EL (cell line): ENCODE measurements at places on chromosomes 16 and 17.

- DNase-seq: no peak
Observed at GRCh38 chr16:87540897-87541146, 48.0 kb upstream of the ZCCHC14 start.

DNA sequence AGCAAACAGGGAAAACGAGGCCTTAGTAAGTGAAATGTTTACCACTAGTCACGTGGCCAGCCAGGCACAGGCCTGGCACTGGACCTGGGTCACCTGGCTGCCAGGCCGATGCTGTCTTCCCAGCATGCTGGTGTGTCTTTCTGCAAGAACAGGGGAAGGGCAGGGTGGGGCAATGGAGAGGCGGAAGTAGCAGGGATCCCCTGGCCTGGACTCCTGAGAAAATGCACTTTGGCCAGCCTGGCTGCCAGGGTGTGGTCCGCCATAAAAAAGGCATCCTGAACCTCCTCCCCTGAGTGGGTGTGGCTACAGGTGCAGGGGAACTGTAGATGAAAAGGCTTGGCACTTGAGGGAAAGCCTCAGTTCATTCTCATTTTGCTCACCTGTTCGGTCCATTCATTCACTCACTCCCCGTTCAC is 1.0 kb upstream of the ANKRD40CL start:
- no peak for DNase-seq

GRCh38 chr17:59024916-59025315 is 81.8 kb downstream of the TRIM37 start:
- no peak for DNase-seq

DNA sequence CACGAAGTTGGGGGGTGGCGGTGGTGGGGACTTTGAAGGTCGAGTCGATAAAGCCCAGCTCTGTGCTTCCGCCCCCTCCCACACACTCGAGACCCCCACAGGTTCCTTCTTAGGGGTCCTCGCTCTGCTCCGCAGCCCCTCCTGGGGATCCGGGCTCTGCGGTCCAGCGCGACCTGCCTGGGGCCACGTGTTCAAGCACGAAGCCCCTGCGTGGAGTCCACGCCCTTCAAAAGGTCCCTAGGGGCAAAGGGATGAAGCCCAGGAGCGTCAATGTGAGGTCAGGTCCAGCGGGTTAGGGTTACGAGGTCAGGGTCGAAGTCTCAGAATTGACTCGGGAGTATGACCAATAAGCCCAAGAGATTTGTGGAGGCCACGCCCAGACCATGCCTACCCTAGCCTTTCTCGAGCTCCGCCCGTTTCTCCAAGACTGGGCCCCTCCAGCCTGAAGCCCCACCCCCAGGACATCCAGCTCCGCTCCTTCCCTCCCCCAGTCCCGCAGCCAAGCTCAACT is 786 bp upstream of the CACNA1G start:
- peak; percentile 50 for DNase-seq

GRCh38 chr17:40852364-40852763 is 14.7 kb downstream of the KRT12 start:
- no peak for DNase-seq

GRCh38 chr17:82302568-82302963 is 14.8 kb downstream of the CD7 start:
- no peak for DNase-seq

DNA sequence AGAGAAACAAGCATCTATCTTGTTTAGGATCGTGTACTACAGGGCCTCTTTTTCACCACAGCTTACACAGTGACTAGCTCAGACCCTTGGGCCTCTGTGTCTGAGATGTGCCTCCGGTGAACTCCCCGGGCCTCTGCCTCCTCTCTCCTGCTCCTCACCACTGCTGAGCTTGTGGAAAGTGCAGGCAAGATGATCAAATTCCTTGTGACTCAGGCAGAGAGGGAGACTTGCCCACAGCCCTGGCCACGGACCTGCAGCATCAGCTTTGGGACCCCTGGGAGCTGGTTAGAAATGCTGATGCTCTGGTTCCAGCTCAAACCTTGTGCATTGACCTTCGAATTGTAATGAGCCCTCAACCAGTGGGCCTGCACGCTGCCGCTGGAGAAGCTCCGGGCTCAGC is 79.8 kb downstream of the ZDHHC7 start:
- DNase-seq: no peak

DNA sequence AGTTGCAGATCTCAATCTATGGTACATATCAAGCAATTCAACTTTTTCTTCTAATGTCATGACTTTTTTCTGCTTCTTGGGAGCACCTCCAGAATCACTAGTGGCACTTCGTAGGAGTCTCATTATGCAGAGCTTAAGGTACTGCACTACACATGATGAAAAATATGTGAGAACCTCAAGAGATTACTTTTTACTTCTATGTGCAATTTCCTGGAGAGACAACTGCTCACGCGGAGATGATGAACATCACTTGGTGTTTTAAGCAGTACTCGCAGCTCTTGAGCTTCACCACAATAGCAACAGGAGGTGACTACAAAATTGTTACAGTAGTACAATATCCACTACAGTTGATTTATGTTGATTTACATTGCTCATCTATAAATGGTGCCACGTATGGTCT is 79.7 kb downstream of the MRTFB start:
- no peak for DNase-seq

DNA sequence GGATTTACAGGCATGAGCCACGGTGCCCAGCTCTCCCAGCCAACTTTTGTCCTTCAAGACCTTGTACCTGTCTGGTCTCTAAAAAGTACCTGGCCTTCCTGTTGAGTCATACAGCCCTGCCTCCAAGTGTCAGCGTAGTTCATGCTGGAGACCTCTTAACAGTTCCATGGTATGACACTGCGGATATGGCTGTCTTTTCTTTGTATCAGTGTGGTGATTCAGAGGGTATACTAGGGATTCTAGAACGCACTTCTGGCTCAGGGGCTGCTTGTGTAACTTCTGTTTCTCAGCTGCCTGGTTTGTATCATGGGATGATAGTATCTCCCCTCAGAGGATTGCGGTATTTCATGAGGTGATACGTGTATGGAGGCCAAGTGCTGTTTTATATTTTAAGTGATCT is 2.0 kb upstream of the TMEM11 start:
- DNase-seq: no peak

- no peak for DNase-seq
Observed at GRCh38 chr17:66437476-66438026, 135.1 kb downstream of the PRKCA start.

DNA sequence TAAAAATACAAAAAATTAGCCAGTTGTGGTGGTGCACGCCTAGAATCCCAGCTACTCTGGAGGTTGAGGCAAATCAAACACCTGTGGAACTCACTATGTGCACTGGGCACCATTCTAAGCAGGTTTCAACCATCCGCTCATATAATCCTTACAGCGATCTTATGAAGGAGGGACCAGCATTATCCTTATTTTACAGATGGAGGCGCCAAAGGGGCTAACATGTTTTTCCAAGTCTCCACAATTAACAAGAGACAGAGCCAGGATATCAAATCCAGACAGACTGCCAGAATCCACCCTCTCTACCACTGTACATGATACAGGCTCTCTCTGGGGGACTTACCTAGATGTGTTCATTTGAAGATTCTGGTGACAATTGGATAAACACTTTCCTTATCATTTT is 479.0 kb downstream of the XYLT1 start:
- DNase-seq: no peak

- no peak for DNase-seq
Observed at GRCh38 chr17:7233701-7234082, 625 bp downstream of the DVL2 start.

GRCh38 chr17:41775394-41776226 is 10.9 kb downstream of the JUP start:
- no peak for DNase-seq

DNA sequence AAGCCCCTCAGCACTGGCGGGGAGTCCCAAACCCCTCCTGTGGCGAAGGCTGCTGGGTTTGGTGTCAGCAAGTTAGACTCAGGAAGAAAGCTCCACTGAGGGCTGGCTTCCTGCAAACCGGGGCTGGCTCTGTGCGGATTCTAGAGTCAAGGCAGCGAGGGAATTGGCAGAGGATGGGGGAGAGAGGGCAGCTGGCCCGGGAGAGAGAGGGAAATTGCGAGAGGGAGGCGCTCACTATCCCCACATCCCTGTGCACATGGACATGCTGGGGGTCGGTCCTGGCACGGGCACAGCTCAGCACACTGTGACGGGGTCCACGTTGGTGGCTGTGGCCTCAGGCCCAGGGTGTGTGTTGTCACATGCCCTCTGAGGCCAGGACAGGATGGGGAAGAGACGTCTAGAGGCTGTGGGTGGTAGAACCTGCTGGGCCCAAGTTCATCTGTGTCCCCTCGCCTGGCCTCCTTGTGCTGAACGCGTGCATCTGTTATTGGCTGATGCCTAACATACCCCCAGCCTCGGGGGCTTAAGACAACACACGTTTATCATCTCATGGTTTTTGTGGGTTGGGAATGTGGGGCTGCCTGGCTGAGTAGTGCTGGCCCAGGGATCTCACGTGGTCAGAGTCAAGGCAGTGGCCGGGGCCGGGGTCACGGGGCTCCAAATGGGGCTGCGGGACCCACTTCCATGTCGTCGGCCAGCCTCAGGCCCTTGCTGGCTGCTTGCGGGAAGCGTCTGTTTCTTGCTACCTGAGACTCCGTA is 16.7 kb upstream of the JPH3 start:
- no peak for DNase-seq

DNA sequence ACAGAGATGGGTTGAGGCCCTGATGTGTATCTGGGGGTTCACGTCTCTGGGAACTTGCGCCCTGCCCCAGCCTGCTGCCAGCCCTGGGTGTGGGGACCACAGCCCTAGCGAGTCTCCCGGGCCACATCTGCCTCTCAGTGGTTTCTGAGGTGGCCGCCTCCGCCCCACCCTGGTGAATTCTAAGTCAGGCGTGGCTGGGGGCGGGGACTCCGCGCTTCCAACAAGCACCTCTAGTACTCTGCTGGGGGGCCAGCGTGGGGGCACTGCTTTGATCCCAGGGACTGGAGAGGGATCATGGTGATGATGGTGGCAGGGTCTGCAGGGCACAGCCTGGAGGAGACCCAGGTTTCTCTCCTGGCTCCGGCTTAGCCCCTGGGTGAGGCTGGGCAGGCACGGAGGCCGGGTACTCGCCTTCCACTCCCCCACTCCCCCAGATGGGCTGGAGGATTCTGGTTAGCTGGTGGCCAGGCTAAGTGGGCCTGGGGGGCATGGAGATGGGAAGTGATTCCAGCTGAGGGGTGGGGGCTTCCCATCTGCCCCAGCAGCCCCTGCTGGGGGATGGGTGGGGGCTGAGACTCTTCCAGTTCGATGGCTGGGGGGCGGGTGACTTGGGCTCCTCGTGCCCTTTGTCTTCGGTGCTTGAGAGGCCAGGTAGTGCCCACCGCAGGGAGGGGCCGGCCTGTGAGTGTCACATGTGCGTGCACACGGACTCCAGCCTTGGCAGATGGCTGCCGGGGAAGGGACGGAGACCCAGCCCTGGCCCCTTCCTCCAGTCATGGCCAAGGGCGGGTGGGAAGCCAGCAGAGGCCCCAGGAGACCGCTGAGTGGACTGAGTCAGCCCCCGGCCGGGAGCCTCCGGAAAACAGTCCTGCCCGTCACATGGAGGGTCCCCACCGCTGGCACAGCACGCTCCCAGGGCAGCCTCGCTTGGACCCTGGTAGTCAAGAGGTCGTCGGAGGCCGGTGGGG is 3.9 kb downstream of the GLIS2 start:
- no peak for DNase-seq

GRCh38 chr17:5630434-5630833 is 46.1 kb upstream of the NLRP1 start:
- peak; percentile 86 for DNase-seq
